ENCODE measurements at places on chromosomes 6 and 20.

DNA sequence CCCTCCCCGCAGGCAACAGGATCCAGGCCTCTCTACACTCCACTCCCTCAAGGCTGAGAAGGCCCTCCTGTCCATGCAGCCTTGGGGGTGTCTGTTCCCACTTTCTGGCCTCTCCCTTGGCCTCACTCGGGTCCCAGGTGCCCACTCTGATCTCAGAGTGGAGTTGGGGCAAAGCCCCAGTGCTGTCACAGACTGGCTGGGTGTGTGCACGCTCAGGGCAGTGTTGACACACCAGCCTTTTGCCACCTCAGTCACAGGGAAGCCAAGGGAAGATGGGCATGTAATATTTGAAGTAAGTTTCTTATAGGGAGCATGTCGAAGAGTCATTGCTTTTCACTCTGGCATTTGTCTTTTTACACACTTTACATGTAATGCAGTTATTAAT is 44.9 kb downstream of the HLA-DRA start:
- DNase-seq: no peak

DNA sequence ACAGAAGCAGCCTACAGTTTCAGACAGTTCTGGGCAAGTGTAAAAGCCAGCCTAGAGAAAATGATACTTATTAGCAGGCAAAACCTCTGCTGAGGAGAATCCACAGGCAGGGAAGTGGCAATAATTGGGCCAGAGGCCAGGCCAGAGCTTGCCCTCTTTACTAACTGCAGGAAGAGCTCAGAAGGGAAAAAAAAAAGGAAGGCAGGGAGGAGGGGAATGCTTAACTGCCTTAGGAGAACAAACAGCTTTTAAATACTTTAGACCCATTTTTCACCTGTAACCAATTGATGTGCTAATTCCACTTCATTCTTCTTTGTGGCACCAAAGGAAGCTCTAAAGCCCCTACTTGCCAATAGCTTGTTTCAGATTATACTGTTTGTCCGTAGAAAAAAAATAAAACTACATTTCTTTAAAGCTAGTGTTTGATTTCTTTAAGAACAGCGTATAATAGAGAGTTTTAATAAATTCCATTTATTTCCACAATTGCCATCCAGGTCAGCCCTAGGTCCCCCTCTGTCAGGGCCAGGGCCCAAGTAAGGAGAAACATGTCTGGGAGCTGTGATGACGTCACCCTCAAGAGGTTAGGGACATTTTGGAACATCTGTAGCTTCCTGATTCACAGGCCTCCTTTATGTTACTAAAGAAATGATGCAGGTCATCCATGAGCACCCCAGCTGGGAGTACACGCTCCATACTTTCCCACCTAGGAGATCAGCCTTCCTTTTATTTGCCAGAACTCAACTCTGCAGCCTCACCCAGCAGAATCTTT is 384.3 kb downstream of the CDC5L start:
- DNase-seq: peak; percentile 25

- DNase-seq: no peak
Observed at GRCh38 chr6:5204376-5204775, 56.4 kb downstream of the LYRM4 start.

DNA sequence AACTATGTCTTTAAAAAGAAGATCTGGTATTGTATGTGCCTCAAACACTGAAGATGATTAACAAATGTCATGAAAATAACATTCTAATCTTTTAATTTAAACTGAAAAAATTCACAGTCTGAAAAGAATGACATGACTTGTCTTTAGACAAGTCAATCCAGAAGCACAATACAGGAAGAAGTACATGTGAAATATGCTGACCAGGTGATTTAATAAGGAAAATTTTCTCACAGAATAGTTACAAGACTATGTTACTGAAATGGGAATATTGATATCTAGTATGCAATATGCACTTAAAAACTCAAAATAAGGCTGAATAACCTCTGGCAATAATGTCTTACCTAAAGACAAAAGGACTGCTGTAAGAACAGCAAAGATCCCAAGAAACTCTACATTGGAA is 13.1 kb downstream of the CEP85L start:
- DNase-seq: no peak

GRCh38 chr6:41229721-41230120 is 1.6 kb downstream of the TREML4 start:
- DNase-seq: no peak

DNA sequence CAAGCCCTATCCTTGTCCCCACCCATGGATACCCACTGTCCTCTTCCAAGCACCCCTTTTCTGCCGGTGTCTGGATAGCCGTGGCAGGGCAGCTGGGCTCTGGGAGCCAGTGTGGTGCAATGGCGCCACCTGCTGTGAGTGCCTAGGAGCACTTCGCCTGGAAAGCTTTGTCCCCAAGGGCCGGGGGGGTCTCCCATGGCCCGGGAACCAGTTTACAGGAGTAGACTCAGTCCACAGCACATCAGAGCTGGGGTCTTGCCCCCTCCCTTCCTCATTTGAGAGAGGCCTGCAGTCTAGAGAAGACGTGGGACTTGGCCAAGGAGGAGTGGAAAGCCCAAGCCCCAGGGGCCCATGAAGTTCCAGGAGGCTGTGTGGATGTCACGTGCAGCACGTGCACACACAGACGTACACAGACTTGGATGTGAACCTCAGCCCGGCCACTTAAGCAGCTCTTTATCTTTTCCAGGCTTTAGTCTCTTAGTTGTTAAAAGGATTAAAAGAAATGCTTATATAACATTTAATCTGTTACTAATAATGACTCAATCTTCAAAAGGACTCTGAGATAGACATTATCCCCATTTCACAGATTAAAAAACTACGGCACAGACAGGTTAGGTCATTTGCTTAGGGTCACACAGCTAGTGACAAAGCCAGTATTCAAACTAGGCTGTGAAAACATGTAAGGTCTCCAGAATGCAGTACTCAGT is 40.9 kb upstream of the CDH22 start:
- DNase-seq: peak; percentile 52

DNA sequence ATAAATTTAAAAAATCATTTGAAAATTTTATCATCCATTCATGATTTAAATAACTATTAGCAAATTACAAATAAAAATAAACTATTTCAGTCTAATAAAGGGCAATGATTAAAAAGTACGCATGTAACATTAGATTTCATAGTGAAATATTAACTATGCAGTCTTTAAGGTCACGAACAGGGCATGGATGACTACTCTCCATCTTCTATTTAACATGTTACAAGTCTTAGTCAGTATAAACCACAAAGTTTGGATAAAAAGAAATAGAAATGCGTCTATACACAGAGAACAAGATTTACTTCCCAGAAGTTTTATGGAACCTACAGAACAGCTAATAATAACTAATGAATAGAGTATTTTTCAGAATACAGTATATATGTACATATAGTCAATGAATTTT is 1016.0 kb downstream of the EYS start:
- DNase-seq: no peak

- DNase-seq: no peak
Observed at GRCh38 chr6:118965843-118966370, 30.9 kb upstream of the MCM9 start.

DNA sequence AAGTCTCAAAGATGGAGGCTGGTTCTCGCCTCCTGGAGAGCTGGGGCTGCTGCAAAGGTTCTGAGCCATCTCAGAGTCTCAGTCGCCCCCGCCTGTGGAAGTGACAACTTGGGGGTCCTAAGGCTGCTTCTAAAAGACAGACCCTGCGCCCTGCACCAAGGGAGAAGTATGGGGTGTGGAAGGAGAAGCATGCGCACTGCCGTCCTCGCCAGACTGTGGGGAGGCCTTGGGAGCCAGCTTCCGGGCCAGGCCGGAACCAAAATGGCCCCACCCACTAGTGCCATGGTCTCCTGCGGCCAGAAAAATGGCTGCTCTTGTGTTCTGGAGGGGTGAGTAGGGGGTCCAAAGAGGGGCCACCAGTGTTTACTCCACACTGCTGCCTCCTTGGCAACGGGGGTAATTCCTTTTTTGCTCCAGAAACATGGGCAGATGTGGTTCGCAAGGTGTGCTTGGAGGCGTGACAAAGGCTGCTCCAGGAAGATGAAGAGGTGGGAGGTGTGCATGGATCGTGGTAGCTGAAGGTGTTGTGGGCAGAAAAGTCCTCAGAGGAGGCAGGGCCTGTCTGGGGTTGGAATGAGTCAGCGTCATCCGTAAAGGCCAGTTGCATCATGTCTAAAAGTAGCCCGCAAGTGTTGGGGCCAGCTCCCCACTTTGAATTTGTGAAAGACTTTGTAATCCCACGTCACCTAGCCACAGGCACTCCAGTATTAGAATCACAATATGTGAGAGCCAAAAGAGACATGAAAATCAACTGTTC is 329.8 kb upstream of the SOX4 start:
- DNase-seq: peak; percentile 69

GRCh38 chr6:86017236-86017635 is 374.6 kb upstream of the SYNCRIP start:
- DNase-seq: no peak

DNA sequence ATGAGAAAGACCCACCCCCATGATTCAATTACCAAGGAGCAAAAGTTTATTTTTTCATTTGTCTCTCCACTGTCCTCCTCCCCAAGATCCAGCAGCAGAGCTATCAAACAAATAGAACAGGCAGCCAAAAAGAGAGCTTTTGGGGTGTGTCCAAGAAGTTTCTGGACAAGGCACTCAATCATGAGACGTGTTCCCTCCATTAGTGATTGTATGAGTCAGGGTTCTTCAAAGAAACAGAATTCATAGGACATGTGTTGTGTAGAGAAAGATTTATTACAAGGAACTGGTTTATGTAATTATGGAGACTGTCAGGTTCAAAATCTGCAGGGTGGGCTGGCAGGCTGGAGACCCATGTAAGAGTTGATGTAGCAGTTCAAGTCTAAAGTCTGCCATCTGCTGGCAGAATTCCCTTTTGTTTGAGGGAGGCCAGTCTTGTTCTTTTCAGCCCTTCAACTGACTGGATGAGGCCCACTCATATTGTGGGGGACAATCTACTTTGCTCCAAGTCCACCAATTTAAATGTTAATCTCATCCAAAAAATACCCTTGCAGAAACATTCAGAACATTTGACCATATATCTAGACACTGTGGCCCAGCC is 248.1 kb upstream of the OPRM1 start:
- DNase-seq: no peak

- DNase-seq: peak; percentile 87
Observed at GRCh38 chr20:3173610-3174441, 477 bp upstream of the LZTS3 start.

GRCh38 chr20:62797671-62798532 is 1.6 kb downstream of the MRGBP start:
- no peak for DNase-seq

DNA sequence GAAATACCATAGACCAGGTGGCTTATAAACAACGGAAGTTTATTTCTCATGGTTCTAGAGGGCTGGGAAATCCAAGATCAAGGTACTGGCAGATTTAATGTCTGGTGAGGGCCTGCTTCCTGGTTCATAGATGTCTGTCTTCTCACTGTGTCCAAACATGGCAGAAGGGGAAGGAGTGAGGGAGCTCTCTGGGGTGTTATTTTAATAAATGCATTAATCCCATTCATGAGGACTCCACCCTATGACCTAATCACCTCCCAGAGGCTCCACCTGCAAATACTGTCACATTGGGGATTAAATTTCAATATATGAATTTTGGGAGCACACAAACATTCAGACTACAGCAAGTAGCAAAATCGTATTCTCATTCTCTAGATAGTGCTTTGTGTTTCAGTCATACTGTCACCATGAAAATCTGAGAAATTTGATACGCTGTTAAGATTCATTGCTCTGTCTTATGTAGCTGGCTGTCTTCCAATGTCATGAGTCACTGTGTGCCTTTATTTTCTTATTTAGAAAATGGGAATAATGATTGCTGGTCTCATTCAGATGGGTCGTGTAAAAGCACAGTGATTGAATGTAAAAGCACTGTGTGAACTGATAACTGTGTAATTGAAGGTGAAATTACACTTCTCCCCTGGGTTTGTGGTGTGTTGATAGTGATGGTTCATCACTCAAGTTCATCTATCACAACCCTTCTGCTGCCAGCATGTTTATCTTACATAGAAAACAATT is 8.9 kb upstream of the ERVFRD-1 start:
- DNase-seq: peak; percentile 30

DNA sequence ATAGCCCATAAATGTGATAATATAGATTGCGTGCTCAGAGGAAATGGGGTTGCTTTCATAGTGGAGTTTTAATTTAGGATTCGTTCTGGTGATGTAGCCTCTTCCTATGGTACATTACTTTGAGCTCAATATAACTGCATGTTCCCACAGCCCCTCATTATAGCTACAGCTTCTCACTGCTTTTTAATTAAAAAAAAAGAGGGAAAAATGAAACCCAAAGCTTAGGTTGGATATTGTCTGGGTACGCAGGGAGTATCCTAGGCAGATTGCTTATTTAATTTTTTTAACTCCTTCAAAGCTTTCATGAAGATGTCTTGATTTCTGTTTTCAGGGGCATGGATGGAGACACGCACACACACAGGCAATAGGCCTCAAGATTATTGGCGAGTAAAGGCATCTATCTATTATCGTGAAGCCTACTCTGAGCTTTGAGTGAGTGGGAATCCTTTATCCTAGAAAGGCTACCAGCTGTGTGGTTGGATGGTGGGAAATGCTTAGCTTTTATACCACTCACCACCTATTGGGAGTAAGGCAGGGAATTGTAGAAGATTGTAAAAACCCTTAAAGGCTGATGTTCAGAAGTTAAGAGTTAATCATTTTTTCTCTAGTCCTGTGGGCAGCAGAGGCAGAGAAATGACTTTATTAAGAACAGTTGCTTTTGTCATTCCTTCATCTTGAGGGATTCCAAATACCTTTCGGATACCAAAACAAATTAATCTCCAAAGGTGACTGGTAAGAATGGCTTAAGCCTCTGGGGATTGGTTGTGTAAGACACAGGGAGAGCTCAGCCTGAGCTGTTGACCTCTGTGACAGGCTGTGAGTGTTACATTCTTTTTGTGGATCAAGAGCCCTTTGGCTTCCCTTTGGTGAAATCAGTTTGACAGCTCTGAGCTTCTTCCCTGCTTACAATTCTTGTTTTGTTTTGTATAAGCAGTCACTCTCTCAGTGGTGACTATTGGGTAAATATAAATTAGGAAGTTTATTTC is 33.4 kb downstream of the CTNNBL1 start:
- DNase-seq: no peak

- no peak for DNase-seq
Observed at GRCh38 chr20:62951896-62952372, 575 bp upstream of the SLC17A9 start.

DNA sequence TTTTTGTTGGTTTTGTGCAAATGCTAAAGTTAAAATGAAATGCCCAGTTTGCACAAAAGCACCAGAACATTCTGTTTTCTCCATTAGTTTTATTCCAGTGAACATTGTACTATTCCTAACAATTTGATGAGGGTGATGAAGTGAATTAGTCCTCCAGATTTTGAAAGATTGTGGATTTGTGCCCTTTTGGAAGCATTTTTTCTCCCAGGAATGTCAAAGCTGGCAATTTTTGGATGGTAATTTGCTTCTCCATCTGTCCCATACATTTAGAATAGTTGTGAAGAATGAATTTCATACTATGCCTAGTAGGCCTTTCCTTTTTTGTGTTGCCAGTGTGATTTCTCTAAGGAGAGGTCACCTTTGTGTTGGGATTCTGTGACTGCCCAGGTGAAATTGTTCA is 797.2 kb downstream of the BCKDHB start:
- DNase-seq: no peak

GRCh38 chr6:109521080-109521479 is 38.1 kb upstream of the ZBTB24 start:
- DNase-seq: no peak

All from NCI-H1105 (cell line).